ENCODE measurements at places on chromosomes 7 and 10.
A peak's percentile ranks its signal among the peaks of the same experiment; 100 is the strongest.

DNA sequence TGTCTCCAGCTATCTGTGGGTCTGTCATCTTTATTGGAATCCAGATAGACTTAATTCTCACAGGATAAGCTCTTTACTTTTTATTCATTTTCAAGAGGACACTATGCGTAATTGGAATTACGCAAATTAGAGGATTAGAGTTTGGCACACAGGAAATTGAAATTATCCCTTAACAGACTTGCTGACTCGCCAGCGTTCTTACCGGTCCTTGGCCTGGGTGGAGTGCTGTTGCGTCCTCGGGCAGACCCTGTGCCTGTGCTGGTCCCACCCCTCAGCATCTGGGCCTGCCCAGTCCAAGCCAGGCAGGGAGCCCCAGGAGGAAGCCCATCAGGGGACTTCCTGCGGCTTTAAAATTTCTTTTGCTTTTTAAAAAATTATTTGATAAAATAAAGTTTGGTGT is 101.8 kb downstream of the MKI67 start:
- DNase-seq = no peak

- no peak for DNase-seq
Measured at GRCh38 chr7:36638140-36638539, 86.2 kb downstream of the AOAH start.

- DNase-seq = peak; percentile 87
Measured at GRCh38 chr7:95396136-95397032, at the start of gene PON3. Gene PON3 (minus strand): TSS chr7:95396375. CDS start chr7:95396350, 25 bp downstream.

DNA sequence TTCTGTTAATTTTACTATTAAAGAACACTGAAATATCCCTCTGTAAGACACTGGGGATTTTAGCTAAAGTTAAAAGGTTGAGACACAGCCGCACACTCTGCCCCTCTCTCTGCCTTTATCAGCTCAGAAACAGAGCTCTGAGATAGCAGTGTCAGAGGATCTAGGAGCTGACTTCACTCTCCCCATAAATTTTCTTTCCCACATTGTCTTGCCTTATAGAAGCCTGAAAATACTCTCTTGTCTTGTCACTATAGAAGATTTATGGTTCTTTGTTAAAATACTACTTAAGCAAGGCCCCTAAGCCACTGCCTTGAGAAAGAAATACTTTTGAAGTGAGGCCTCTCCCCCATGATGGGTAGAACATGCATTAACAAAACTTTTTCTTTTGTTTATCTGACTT is 105.7 kb upstream of the C10orf90 start:
- no peak for DNase-seq

DNA sequence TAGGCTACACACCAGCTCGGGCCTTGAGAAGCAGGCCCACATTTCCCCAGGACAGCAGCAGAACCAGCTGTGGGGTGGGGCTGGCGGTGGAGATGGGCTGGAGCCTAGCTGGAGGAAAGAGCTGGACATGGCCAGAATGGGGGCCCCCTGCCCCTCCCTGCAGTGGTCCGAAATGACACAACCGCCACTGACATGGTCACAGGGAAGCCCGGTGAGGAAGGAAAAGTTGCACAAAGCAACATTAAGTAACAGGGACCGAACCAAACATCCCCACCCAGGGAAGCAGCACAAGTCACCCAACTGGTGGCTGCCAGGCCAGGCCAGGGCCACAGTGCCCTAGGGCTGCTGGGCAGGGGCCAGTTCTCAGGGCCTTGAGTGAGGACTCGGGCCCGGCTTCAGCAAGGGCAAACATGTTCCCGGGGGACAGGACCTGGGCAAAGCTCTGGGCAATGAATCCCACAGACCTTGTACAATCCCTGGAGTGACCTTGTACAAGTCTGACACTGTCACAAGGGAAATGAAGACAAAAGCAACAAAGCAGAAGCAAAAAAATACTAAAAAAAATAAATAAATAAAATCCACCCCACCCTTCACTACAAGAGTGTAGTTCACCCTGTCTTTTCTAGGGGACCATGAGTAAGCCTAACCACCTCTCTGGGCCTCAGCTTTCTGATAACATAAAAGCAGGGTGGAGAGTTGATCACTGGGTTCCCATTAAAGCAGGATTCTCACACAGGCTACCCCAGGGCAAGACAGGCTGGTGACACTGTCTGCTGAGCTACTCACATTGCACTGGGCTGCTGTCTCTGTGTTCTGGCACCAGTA is 33.0 kb downstream of the PSAP start:
- peak; percentile 75 for DNase-seq

- DNase-seq = no peak
Measured at GRCh38 chr10:103699611-103700435, 155.6 kb downstream of the SH3PXD2A start.

DNA sequence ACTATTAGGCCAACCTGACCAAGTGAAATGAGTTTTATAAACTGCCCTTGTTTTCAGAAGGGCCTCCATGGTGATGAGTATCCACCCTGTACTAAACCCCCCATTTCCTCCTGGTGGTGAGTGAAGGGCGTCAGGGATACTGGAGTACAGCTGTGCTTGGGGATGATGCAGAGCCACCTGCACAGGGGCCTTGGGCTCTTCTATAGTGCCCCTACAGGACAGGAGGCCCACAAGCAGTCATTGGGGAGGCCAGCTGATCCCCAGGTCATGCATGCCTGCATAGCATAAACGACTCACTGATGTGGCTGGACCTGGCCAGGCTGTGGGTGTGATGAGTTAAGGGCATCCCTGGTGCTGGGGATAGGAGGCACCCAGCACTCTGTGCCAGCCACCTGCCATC is 114.1 kb upstream of the CELF2 start:
- DNase-seq = no peak

GRCh38 chr10:23157691-23158369 is 34.3 kb upstream of the PTF1A start:
- DNase-seq = no peak

DNA sequence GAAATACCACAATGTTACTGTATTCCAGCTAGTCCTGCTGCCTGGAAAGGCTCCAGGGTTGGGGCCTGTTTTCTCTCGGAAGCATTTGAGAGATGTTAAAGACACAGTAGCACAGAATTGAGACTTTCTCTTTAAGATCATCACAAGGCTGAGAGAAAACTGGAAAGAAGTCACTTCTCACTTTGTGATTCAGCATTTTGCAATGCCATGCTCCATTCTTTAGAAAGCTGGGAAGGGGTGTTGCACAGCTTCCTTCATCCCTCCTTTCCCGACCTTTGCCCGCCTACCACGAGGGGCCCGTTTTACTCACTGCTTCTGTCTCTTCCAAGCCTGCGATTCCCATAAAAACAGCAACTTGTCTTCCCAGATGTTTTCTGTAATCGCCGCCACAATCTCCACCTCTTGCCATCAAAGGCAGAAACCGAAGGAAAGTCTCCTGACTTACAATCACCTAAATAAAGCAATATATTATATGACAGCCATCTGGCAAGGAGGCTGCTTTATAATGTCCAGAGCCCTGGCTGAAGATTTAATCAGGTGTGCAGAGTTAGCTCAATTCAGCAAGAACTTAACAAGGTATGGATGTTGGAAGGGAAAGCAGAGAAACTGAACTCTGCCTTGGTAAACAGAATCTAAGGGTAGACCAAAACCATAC is 18.9 kb downstream of the NOD1 start:
- no peak for DNase-seq

DNA sequence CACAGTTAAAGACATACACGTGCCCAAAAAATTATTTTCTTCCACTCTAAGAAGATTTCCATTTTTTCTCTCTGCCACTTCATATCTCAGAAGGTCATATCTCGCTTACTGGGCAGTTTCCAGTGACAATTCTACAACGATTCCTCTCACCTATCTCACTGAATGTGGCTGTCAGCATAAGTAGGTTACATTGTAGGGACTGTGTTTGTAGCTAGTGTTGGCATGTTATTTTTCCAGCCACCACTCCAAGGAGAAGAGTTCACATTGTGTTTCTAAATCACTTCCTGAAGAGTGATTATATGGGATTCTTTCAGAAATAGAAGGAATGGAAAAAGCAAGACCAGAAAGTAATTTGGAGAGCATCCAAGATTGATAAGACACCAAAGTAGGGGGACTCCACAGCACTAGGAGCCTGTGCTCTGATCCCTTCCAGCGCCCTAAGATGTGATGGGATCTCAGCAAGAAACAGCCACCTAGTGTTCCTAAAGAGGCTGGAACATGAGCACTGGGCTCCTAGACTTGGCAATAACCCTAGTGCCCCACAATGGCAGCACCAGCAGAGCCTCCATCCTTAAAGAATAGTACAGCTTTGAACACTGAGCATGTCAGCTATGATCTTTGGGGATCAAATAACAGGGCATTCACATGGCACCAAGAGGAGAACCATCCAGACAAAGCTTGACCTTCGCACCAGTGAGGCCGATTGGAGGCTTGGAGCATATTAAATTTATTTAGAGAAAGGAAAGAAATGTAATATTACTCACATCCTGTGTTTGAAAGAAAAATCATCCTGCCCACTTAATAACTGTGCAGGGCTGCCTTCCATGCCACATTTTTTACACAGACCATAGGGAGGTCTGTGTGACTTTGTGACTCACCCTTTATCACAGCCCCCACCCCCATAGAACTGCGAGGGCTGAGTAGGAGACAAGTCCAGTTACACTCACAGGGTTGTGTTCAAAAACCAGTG is 51.8 kb downstream of the CAV1 start:
- no peak for DNase-seq

- peak; percentile 83 for DNase-seq
Measured at GRCh38 chr7:82443547-82444219, at the start of gene CACNA2D1. Gene CACNA2D1 (minus strand): TSS chr7:82443777.

DNA sequence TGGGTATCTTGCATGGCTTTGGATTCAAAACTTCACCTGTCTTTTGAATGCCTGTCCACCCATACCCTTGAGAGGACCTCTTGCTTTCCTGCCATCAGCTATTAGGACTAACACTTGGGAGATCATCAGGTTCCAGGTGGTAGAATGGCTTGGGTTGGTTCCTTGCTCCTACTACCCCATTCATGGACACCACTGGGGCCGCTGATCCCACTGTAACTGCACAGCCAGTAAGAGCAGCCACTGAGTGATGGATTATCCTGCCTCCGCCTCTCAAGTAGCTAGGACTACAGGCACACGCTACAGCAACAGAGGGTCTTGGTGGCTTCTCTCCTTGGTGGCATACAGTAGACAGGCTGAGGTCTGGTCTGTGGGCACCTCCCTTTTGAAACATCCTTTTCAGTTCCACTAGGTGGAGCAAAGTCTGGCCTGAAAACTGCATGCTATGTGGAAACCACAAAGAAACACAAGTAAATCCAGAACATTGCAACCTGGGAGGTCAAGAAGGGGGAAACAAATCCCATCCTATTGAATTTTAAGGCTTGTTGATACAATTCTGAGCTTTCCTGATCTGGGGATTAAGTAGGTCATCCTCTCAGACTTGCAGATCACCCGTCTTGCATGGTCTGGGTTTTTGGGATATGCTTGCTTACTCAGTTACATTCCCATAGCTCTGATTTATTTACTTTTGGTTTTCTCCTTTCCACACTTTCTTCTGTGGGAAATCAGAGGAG is 9.4 kb downstream of the WBP1L start:
- no peak for DNase-seq

GRCh38 chr7:128125816-128126215 is 94.6 kb upstream of the LRRC4 start:
- no peak for DNase-seq

GRCh38 chr10:112766636-112767035 is 183.4 kb upstream of the TCF7L2 start:
- no peak for DNase-seq

DNA sequence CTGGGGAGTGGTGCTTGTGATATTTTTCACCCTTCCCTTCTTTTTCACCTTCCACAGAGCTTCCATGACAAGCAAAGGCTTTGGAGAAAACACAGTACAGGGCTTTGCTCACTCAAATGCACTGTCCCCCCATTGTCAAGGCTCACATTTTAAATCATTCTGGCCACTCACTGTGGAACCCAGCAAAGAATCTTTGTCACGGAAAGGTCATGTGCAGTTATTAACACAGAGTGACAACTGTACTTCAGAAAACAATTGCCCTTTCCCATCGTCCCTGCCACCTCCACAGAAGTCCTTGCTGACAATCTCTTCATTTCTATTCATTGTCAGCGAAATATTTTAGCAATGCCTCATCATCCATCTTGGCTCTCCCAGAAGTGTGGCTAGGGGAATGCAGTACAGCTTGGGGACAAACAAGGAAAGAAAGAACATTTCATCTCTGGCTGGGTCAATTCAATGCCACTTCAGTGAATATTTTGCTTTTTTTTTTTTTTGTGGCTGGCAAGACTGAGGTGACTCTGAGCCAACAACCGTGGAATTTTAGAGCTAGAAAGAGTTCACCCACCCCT is 851.0 kb downstream of the KCNMA1 start:
- DNase-seq = no peak

DNA sequence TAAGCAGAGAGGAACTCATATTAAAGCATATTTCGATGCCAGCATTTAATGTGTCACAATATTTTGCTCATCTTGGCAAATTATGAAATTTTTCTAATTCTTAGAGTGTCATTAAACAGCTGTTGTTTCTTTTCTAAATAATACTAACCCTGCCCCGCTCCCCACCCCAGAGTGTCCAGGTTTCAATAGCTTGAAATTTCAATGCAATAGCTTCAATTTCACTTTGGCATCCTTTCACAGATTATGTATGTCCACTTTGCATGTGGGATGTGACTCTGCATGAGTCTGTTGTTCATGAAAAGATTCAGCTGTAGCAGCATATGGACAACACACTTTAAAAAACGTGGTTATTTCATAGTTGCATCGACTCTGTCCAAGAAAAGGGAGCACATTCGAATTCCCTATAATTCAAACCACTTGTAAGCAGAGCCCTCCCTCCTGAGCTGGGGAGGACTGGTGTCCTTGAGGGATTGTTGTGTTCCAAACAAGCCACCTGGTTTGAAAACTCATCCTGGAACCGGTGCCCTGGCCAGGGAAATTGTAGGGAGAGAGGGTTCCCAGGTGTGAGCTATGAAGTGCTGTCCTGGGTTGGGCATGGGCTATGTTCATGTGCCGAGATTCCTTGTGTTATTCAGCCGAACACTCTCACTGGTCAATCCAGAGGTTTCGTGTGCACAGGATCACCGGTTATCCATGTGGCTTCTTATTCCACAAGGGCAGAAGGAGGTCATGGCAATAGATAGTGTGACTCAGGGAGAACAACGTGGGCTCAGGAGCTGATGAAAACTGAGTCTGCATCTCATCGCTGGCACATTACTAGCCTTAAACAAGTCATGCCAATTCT is 64.6 kb upstream of the CREB5 start:
- no peak for DNase-seq
